ENCODE measurements at places on chromosomes 5 and 9. TPM values are rescaled to one million over a fixed set of nuclear protein-coding genes. Genes with fewer than 3 reads are reported as not detected.

DNA sequence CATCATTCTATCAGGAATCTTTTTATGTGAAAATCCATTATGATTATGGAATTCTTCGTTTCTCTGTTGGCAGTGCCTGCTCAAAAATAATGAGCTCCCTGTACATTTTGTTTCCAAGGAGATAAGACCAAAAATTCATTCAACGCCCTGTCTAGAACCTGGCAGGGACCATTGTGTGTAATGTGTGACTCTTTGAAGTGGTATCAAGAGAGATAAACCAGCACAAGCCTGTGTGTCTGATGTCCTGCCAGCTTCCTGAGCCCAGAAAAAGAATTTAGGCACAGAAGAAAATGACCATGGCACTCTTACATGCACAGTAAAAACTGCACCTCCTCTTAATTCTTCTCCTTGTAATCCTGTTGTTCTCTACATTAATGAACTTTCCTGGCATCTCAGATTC, 177.4 kb downstream of the SAXO1 start:
- no peak for DNase-seq

DNA sequence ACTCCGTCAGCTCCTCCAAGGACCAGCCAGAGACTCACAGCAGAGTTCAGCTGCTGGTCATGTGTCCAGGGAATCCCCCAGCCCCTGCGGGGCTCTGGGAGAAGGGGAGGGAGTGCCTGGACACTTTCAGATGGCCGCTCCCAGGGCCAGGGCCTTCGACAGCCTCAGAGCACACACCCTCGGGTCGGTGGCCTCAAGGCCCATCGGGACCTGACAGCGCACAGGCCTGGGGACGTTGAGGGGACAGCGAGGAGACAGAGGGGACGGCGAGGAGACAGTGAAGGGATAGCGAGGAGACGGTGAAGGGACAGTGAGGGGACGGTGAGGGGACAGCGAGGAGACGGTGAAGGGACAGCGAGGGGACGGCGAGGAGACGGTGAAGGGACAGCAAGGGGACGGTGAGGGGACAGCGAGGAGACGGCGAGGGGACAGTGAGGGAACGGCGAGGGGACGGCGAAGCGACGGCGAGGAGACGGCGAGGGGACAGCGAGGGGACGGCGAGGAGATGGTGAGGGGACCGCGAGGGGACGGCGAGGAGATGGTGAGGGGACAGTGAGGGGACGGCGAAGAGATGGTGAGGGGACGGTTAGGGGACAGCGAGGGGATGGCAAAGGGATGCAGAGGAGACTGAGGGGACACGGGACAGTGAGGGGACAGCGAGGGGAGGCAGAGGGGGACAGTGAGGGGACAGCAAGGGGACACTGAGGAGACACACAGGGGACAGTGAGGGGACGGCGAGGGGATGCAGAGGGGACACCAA, 47.3 kb downstream of the SLC12A7 start:
- no peak for DNase-seq

- no peak for DNase-seq
These were observed 140.5 kb upstream of the TUT7 start for GRCh38 chr9:86494644-86495111.

- DNase-seq = no peak
These were observed 3.5 kb upstream of the CNTFR start for GRCh38 chr9:34592895-34593601.

DNA sequence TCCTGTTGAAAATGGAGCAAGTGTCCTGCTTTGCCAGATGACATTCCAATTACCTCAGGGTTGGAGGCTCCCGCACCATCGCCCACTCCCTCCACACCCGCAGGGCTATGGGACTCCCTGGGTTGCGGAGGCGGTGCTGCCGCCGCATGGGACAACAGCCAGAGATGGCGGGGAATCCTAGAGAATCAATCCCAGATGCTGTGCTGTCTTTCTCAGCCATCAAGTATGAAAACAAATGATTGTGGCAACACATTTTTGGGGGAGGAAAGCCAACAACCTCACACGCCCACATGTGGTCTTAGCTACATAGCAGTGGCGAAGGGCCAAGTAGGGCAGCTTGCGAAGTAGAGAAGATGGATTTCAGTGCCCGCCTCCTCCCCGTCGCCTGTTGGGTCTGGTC, 46.7 kb downstream of the IL31RA start:
- no peak for DNase-seq

- DNase-seq = no peak
These were observed 232.6 kb upstream of the ANKRD55 start for GRCh38 chr5:56465769-56466135.

DNA sequence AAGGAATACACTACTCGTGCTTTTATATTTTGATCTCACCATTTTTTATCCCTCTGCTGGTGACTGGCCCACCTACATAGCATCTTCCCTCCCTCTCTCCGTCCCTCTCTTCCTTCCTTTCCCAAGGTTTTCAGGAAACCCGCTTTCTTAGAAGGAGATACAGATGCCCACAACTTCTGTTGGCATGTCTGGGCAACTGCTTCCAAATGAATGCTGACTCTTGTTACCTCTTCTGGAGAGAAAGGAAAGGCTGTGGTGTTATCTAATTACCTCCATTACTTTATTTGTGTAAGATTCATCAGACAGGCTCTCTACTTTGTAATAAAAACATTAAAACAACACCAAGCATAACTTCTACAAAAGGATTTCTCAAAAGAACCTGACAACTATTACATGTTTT, 20.2 kb downstream of the FANCC start:
- no peak for DNase-seq

The NXNL2 gene
- total RNA-seq = not detected

The MAPK9 gene
- total RNA-seq = 43.1 TPM

The MEIKIN gene
- total RNA-seq = not detected
